Activated naive CD4-positive, alpha-beta T cell treated with anti-CD3 and anti-CD28 coated beads, Interleukin-2, amount 50 U/mL, for 16 hours (primary cell): ENCODE measurements at places on chromosomes 3 and 15.

- DNase-seq: no peak
Measured at GRCh38 chr15:99348412-99348811, 97.1 kb downstream of the LRRC28 start.

DNA sequence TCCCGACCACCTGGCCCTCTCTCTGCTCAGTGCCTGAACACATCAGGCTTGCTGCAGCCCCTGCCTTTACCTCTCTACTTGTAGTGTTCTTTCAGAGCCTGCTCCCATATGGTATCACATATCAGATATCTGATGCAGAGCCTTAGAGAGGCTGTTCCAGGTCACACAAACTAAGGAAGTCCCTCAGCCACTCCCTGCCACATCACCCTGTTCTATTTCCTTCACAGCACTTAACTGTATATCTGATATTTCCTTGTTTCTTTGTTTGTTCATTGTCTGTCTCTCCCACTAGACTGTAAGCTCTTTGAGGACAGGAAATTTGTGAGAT, 976 bp upstream of the ALDH1L1 start:
- DNase-seq: no peak

DNA sequence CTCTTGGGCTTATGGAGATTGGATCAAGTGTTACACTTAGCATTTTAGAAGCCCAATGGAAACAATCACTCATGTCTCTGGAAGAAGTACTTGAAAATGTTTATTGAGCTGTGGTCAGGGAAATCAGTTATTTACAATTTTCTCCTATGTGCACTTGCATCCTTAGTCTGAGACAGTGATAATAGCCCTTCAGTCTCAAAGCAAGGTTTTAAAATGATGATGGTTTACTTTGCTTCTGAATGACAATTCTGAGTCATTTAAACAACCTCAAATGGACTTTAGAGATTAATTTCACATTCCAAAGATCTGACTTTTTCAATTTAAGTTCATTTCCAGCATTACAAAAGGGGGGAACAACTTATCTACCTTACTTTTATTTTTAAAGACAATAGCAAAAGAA, 20.1 kb downstream of the TIPARP start:
- no peak for DNase-seq

GRCh38 chr3:97721446-97721845, 43.1 kb upstream of the ARL6 start:
- no peak for DNase-seq
